Neural crest cell (in vitro differentiated cells): ENCODE measurements at places on chromosomes 7 and 10. TPM values are rescaled to one million over a fixed set of nuclear protein-coding genes. Genes with fewer than 3 reads are reported as not detected.
A peak's percentile ranks its signal among the peaks of the same experiment; 100 is the strongest.

Gene RBP3
- total RNA-seq, result not detected in 2 replicates

Gene MEOX2
- 1.3 and 1.4 TPM in 2 replicates for total RNA-seq

- peaks cover 12% of the 10 kb centered on the region for H3K4me1 ChIP-seq
- H3K27ac ChIP-seq, result no peak overlapping the region
- DNase-seq, result no peak
- no peaks in the 10 kb centered on the region for H3K36me3 ChIP-seq
- H3K4me3 ChIP-seq, result no peak overlapping the region
Observed at GRCh38 chr7:40199076-40199802, 64.4 kb downstream of the SUGCT start.

DNA sequence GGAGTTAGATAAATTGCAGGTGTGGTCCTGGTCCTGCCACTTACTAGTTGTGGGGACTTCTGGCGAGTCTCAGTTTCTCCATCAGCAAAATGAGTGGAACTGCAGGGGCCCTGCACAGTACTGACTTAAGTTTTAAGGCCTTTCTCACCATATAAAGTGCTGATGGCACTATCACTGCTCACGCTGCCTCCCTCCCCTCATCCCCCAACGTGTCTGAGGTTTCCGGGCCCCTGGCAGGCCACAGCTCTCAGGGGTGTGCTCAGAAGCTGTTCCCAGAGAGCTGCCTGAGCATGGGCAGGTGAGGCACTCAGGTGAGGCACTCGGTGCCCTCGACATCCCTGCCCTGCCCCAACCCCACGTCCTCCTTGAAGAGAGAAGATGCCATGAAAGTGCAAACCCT is 74.2 kb downstream of the VOPP1 start:
- peaks cover 6% of the 10 kb centered on the region for H3K36me3 ChIP-seq
- H3K4me1 ChIP-seq, result peaks cover 22% of the 10 kb centered on the region
- H3K4me3 ChIP-seq, result no peak overlapping the region
- DNase-seq, result no peak

DNA sequence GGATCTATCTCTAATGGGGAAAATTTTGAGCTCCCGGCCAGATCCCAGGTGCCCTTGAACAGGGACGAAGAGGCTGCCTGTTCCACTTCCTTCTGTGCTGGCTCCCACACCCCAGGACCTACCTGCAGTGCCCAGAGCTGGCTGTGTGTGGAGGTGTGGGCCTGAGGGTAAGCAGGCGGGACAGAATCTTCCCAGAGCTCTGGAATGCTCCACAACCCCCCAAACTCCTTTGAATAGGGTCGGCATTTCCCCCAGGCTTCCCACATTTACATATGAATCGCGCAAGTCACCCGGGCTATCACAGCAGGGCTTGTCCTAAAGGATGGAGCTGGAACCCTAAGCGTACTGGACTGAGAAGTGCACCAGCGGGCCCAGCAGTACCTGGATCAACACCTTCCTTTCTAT is 95.9 kb downstream of the DNMBP start:
- peak overlapping the region; percentile 98 for H3K4me3 ChIP-seq
- peaks cover 1% of the 10 kb centered on the region for H3K36me3 ChIP-seq
- H3K4me1 ChIP-seq, result peaks cover 67% of the 10 kb centered on the region
- H3K27ac ChIP-seq, result peak overlapping the region; percentile 97
- peak; percentile 57 for DNase-seq
- H3K27me3 ChIP-seq, result no peaks in the 10 kb centered on the region

Gene SRRM3
- total RNA-seq, result 4.6 and 4.9 TPM in 2 replicates

- no peaks in the 10 kb centered on the region for H3K36me3 ChIP-seq
- no peaks in the 10 kb centered on the region for H3K27me3 ChIP-seq
- no peak overlapping the region for H3K27ac ChIP-seq
- no peak for DNase-seq
- no peak overlapping the region for H3K4me3 ChIP-seq
- H3K4me1 ChIP-seq, result peaks cover 6% of the 10 kb centered on the region
Observed at GRCh38 chr7:95062901-95063300, 155.5 kb downstream of the PPP1R9A start.

- no peaks in the 10 kb centered on the region for H3K36me3 ChIP-seq
- peaks cover 29% of the 10 kb centered on the region for H3K4me1 ChIP-seq
- H3K27me3 ChIP-seq, result no peaks in the 10 kb centered on the region
- DNase-seq, result no peak
- H3K27ac ChIP-seq, result peak overlapping the region; percentile 77
Observed at GRCh38 chr10:73968098-73968521, 29.8 kb upstream of the VCL start.

DNA sequence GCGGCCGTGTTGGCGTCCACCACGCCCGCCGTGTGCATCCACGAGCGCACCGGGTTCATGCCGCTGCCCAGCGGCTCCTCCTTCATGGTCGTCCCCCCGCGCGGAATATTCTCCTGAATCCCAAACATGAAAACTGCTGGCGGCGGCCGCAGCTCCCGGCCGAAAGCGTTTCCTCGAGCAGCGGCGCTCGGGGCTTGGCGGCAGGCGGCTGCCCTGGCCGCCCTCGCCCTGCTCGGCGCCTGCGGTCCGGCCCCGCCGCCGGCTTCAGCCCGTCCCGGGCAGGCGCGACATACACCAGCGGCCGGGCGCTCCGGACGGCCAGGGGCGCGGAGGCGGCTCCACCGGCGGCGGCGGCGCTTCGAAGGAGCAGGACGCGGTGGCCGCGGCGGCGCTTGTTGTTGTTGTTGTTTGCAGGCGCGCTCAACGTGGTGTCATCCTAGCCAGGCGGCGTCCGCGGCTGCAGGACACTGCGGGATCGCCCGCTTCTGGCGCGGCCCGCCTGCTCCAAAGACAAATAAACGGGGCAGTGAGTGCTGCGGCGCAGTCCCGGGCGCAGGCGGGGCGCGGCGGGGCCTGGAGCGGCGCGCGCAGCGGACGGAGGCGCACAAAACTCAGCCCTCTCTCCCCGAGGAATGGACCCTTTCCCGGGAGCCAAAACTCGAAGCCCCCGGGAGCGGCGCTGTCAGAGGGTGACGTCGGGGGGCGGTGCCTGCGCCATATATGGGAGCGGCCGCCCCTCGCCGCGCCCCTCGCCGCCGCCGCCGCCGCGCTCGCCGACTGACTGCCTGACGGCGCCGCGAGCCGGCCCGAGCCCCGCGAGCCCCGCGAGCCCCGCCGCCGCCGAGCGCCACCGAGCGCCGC is at the start of gene EBF3:
TSS of gene EBF3 (minus strand) at position 634 of the 861 bp plus-strand sequence. CDS start at position 128, 506 bp downstream.
- peaks cover 86% of the 10 kb centered on the region for H3K27me3 ChIP-seq
- peaks cover 4% of the 10 kb centered on the region for H3K36me3 ChIP-seq
- no peak within 1 kb of the TSS for H3K27ac ChIP-seq
- peak; percentile 75 for DNase-seq

DNA sequence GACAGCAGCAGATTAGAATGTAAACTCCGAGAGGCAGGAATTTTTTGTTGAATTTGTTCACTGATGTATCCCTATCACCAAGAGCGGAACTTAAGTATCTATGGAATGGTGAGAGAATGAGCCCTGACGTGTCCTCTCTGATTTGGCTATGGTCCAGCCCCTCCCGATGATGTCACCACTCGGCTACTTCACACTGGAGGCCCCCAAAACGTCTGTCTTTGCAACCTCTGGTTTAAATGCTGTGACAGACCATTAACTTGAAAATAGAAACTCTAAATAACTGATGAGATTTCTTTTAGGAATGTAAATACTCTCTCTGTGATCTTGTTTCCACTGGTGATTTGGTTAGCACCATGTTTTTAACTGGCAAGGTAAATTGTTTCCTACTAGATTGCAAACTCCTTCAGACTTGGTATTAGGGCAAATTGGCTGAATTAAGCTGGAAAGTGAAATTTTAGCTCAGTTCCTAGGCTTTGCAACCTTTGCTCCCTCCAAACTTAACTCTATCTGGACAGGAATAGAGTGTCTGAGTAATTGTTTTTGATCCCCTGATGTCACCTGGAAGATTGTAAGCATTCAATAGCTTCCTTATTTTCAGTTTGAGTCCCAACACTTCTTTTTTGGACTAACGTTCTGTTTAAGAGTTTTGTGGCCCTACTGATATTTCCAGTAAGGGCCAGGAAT is 19.1 kb downstream of the SLC16A12 start:
- no peak overlapping the region for H3K4me3 ChIP-seq
- peaks cover 2% of the 10 kb centered on the region for H3K27me3 ChIP-seq
- H3K27ac ChIP-seq, result no peak overlapping the region

Gene MARVELD1
- 52.3 and 52.8 TPM in 2 replicates for total RNA-seq

- no peaks in the 10 kb centered on the region for H3K36me3 ChIP-seq
- no peak overlapping the region for H3K27ac ChIP-seq
- no peak for DNase-seq
Observed at GRCh38 chr7:95986178-95986764, 213.9 kb downstream of the DYNC1I1 start.

DNA sequence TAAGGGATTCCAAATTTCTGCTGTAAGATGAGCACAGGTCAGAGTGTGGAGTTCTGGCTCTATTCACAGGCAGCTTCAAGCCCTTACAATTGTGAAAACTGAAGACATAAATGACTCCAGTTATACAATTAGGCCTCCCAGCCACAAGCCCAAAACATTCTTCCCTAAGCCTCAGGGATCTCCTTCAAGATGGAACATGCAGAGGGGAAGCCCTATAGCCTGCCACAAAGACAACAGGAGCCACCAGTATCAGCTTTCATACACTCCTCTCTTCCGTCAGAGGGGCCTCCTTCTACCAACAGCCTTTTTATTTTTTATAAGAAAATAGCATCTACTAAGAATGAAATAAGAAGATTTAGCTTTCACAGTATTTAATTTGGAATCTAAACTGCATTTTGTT is 46.5 kb downstream of the DLD start:
- no peak for DNase-seq
- H3K27ac ChIP-seq, result peak overlapping the region; percentile 19
- H3K27me3 ChIP-seq, result no peaks in the 10 kb centered on the region
- H3K4me3 ChIP-seq, result no peak overlapping the region
- H3K4me1 ChIP-seq, result peaks cover 30% of the 10 kb centered on the region
- H3K36me3 ChIP-seq, result peaks cover 32% of the 10 kb centered on the region

Gene MYO3A
- 0.82 and 1.4 TPM in 2 replicates for total RNA-seq

Gene ZRANB1
- total RNA-seq, result 22.6 and 24.0 TPM in 2 replicates

Gene FRA10AC1
- 12.5 and 14.2 TPM in 2 replicates for total RNA-seq

Gene CPA2
- 0.55 and 1.2 TPM in 2 replicates for total RNA-seq

GRCh38 chr7:87413951-87414793 is 61.3 kb downstream of the ABCB4 start:
- peaks cover 22% of the 10 kb centered on the region for H3K4me1 ChIP-seq
- peak overlapping the region; percentile 28 for H3K27ac ChIP-seq
- H3K36me3 ChIP-seq, result no peaks in the 10 kb centered on the region

DNA sequence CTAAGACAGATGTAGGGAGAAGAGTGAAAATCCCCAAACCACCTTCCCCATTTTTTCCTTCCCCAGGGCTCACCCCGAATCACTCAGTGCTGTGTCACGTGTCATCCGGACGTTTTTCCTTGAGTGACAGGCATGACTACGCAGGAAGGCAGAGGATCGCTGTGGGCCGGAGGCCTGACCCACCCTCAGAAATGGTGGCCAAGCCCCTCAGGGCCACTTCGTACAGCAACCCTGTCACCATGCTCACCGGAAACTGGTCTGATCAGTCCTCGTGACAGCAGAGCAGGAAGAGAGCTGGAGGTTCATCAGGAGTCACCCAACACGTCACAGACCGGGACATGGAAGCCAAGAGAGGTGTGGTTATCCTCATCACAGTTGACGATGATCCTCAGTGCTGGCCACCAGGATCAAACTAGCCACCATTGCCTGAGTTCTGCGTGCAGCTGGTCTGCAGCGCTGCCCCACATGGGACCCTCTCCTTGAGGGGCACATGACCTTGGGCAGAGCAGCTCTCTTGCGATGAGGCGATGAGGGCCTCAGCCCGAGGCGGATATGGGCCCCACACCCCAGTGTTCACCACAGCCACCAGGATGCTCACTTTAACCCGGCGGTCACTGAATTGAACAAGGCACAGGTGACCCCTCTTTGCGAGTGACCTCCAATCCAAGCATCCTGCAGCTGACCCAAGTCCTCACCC is 99.3 kb upstream of the INSIG1 start:
- peaks cover 3% of the 10 kb centered on the region for H3K27me3 ChIP-seq
- peaks cover 24% of the 10 kb centered on the region for H3K4me1 ChIP-seq

DNA sequence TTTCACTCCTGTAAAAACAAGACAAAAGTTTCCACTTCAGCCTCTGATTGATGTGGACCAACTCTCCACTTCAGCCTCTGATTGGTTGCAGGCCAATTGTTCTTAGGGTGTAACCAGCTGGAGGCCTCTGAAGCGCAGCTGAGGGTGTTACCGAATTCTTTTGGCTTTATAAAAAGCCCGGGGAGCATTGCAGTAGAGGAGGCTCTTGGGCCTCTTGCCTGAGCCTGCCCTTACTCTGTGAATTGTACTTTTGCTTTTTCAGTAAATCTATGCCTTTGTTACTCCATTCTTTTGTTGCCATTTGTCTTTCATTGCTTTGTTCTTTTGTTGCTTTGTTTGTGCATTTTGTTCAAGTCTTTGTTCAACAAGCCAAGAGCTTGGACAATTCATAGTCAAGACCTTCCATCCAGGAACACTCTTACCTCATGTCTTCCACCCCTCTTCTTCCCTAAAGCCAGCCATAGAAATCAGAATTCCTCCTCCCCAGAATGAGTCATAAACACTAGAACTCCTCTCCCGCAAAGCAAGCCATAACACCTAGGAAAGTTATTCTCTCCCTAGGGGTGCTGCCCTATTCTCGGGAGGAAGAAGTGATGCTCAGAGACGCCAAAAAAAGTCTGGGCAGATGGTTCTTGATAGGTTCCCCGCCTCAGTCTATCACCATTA is 53.5 kb upstream of the ARMC3 start:
- no peak overlapping the region for H3K4me3 ChIP-seq
- no peaks in the 10 kb centered on the region for H3K27me3 ChIP-seq
- DNase-seq, result no peak
- no peak overlapping the region for H3K27ac ChIP-seq
- peaks cover 3% of the 10 kb centered on the region for H3K36me3 ChIP-seq

Gene ZC3HAV1L
- total RNA-seq, result 0.16 and 0.44 TPM in 2 replicates

GRCh38 chr7:69668339-69668870 is 70.1 kb downstream of the AUTS2 start:
- H3K36me3 ChIP-seq, result no peaks in the 10 kb centered on the region
- DNase-seq, result no peak
- no peaks in the 10 kb centered on the region for H3K27me3 ChIP-seq
- H3K27ac ChIP-seq, result no peak overlapping the region

DNA sequence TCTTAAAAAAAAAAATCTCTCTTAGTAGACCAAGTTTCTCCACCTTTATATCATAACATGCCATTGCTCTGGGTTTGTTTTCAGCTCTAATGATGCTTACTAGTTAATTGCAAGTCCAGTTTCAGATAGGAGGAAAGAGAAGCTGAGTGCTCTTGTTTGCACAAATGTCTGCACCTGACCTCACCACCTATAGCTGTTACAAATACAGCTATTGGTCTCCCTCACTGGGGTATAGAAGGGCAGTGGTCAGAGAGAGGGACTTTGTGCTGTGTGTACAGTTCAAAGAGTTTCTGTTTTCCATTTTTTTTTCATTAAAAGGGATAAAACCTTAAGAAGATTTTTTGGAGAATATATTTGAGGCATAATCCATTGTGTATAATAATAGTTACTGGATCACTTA is 52.7 kb downstream of the TAS2R16 start:
- no peaks in the 10 kb centered on the region for H3K27me3 ChIP-seq
- no peak for DNase-seq
- no peak overlapping the region for H3K27ac ChIP-seq
- H3K36me3 ChIP-seq, result no peaks in the 10 kb centered on the region
- no peaks in the 10 kb centered on the region for H3K4me1 ChIP-seq
- no peak overlapping the region for H3K4me3 ChIP-seq

GRCh38 chr10:22391600-22391999 is 46.3 kb downstream of the SPAG6 start:
- peaks cover 2% of the 10 kb centered on the region for H3K27me3 ChIP-seq
- H3K4me1 ChIP-seq, result peaks cover 21% of the 10 kb centered on the region
- H3K36me3 ChIP-seq, result no peaks in the 10 kb centered on the region
- DNase-seq, result no peak
- H3K4me3 ChIP-seq, result no peak overlapping the region

- H3K4me3 ChIP-seq, result no peak overlapping the region
- H3K27me3 ChIP-seq, result peaks cover 17% of the 10 kb centered on the region
- DNase-seq, result no peak
- H3K4me1 ChIP-seq, result peaks cover 3% of the 10 kb centered on the region
- no peak overlapping the region for H3K27ac ChIP-seq
Observed at GRCh38 chr10:1454951-1455350, 282.4 kb downstream of the ADARB2 start.

Gene PKD1L1
- total RNA-seq, result 0.11 and 0.19 TPM in 2 replicates

Gene NEBL
- 8.4 TPM in 2 replicates for total RNA-seq

Gene SEMA3E
- 0.09 and 0.41 TPM in 2 replicates for total RNA-seq
